ENCODE measurements at places on chromosomes 13 and 19.

DNA sequence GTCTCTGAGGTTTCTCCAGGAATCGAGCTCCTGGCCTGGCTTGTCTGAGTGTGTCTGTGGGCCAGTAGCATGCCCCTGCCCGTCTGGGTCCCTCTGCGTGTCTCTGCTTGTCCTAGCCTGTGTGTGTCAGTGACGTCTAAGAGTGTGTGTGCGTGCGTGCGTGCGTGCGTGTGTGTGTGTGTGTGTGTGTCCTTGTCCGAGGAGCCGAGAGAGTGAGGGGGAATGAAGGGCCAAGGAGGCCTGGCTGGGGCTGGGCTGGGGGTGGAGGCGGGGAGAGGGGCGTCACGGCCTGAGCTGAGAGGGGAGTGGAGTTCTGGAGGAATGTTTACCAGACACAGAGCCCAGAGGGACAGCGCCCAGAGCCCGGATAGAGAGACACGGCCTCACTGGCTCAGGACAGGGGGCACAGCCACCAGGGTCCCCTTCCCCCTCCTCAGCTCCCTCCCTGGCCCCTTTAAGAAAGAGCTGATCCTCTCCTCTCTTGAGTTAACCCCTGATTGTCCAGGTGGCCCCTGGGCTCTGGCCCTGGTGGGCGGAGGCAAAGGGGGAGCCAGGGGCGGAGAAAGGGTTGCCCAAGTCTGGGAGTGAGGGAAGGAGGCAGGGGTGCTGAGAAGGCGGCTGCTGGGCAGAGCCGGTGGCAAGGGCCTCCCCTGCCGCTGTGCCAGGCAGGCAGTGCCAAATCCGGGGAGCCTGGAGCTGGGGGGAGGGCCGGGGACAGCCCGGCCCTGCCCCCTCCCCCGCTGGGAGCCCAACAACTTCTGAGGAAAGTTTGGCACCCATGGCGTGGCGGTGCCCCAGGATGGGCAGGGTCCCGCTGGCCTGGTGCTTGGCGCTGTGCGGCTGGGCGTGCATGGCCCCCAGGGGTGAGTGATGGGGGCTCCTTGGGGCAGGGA lies at the start of gene AXL:
Gene AXL, plus strand, starts transcription at position 609 of the 893 bp plus-strand sequence. Its CDS starts 170 bp downstream, at position 779.
- DNase-seq = no peak

DNA sequence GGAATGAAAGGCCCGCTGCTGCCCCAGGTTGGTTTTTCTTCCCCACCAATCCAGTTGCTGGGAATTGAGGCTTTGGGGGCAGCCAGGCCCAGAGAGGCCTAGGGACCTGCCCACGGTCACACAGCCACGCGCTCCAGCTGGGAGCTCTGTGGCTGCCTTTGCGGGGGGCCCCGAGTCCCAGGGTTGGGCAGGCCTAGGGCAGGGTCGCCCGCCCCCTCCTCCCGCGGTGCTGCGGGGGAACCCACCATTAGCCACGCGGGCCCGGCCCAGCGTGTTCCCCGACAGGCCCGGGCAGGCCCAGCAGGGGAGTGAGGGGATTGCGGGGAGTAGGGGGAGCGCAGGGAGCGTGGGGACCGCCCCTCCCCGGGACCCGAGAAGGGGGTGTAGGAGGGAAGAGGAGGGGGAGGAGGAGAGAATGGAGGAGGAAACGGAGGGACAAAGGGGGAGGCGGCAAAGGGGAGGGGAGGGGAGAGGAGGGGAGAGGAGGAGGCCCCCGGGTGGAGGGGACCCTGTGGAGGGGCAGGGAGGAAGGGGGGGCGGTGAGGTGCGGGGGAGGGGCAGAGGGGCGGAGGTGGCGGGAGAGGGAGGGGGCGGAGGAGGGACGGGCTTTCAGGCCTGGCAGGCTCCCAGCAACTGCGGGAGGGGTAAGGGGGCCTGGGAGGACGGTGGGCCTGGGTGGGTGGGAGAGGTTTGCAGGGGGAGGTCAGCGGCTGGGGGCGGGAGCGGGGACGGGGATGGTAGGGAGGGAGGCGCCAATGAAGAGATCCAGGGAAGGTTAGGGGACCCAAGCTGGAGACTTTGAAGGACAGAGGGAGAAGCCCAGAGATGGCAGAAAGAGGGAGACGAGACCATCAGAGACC lies 12.9 kb upstream of the TLE2 start:
- no peak for DNase-seq

- DNase-seq = no peak
Measured at GRCh38 chr19:4359627-4360000, 16.3 kb downstream of the MPND start.

GRCh38 chr19:3575260-3575741 lies 2.6 kb downstream of the HMG20B start:
- DNase-seq = no peak

- no peak for DNase-seq
Measured at GRCh38 chr13:80841414-80841813, 500.5 kb upstream of the SPRY2 start.

- no peak for DNase-seq
Measured at GRCh38 chr13:59534806-59535205, 628.9 kb downstream of the DIAPH3 start.

- DNase-seq = no peak
Measured at GRCh38 chr19:4830768-4831265, 695 bp downstream of the TICAM1 start.

GRCh38 chr13:106650690-106651205 lies 82.8 kb upstream of the ARGLU1 start:
- no peak for DNase-seq

GRCh38 chr13:109684824-109685202 lies 101.6 kb downstream of the IRS2 start:
- no peak for DNase-seq

GRCh38 chr13:94268661-94269060 lies 210.8 kb downstream of the DCT start:
- no peak for DNase-seq

GRCh38 chr19:47135156-47135555 lies 4.5 kb downstream of the SAE1 start:
- DNase-seq = no peak

- no peak for DNase-seq
Measured at GRCh38 chr13:78657699-78658629, 991 bp downstream of the OBI1 start.

GRCh38 chr19:19661675-19662251 lies 1.7 kb downstream of the ATP13A1 start:
- DNase-seq = no peak

- DNase-seq = no peak
Measured at GRCh38 chr13:23889615-23890607, 711 bp upstream of the MIPEP start.

DNA sequence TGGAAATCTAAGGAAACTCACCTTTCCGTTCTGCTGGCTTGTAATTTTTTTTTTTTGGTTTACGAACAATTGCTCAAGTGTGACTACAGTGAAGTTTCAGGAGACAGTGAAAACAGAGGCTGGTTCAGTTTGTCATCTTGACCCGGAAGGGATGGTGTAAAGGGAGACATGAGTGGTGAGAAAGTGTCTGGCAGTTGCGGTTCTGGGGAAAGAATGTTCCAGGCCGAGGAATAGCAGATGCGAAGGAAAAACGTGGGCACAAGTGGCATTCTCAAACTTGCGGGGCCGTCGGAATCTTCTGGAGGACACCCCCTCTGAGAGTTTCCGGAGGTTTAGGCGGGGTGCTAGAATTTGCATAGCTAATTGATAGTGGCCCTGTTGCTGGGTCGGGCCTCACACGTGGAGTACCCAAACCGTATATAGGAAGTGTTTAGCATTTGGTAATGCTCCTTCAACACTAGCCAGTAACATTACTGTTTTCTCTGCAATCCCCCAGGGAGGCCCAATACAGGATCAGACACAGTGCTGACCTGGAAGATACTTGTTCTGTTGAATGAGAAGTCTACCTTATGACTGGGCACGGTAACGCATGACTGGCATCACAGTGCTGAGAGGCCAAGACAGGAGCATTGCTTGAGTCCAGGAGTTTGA lies 2.8 kb upstream of the TNFSF9 start:
- no peak for DNase-seq

All from activated CD8-positive, alpha-beta memory T cell treated with anti-CD3 and anti-CD28 coated beads for 1 hour (primary cell).